ENCODE measurements at places on chromosomes 2 and 18.

GRCh38 chr2:71001981-71002570 lies 7.4 kb upstream of the TEX261 start:
- DNase-seq: no peak

DNA sequence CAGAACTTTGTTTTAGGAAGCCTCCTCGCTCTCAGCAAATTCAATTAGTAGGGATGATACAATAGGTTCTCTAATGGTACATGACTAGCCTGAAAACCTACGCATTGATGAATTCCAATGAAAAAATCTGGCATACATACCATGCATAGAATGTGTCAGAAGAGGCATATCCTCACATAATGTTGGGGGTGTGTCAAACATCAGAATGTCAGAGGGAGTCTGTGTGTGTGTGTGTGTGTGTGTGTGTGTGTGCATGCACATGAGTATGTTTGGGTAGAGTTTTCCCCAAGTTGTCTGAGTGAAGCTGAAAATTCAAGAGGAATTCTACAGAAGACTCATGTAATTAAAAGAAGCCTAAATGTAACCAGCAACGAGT lies 78.5 kb downstream of the FIGN start:
- DNase-seq: no peak

DNA sequence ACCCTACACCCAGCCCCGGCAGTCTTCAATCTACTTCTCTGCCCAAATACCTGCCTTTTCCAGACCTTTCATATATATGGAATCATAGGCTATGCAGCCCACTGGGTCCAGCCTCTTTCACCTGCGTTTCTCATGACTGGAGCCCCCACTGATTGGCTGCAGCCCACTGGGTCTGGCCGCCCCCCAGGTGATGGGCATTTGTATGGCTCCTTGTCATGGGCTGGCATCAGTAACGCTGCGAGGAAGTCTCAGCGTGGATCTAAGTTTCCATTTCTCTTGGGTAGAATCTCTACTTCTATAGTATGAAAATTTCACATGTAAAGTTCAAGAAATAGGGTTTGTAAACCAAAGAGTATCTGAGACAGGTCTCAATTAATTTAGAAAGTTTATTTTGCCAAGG lies 281.9 kb downstream of the NDUFA10 start:
- DNase-seq: no peak

DNA sequence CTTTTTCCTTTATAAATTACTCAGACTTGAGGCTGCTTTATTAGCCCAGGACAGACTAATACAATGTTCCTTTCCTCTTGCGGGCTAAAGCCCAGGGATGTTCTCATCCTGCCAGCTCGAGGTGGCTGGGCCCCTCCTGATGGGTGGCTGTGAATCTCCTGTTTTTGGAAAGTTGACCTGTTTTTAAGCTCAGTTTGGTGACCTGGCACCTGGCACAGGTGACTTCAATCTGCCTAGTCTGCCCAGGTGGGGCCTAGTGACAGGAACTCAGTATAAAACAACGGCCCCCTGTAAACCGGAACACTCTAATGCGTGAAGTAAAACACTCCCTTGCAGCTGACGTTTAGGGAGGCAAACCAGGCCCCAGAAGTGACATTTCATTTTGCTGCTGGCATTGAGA lies 92.7 kb upstream of the SNTG2 start:
- no peak for DNase-seq

- DNase-seq: no peak
These were observed 6.8 kb upstream of the DCDC2C start for GRCh38 chr2:3696545-3696944.

GRCh38 chr2:17634997-17635396 lies 94.5 kb downstream of the VSNL1 start:
- no peak for DNase-seq

All from mesothelial cell of epicardium (in vitro differentiated cells).